Cardiac muscle cell (in vitro differentiated cells and primary cell): ENCODE measurements at places on chromosomes 16 and 17. TPM values are rescaled to one million over a fixed set of nuclear protein-coding genes. Genes with fewer than 3 reads are reported as not detected.
A peak's percentile ranks its signal among the peaks of the same experiment; 100 is the strongest.

The TMC7 gene
- total RNA-seq, result 0.81 and 1.5 TPM in 2 replicates

DNA sequence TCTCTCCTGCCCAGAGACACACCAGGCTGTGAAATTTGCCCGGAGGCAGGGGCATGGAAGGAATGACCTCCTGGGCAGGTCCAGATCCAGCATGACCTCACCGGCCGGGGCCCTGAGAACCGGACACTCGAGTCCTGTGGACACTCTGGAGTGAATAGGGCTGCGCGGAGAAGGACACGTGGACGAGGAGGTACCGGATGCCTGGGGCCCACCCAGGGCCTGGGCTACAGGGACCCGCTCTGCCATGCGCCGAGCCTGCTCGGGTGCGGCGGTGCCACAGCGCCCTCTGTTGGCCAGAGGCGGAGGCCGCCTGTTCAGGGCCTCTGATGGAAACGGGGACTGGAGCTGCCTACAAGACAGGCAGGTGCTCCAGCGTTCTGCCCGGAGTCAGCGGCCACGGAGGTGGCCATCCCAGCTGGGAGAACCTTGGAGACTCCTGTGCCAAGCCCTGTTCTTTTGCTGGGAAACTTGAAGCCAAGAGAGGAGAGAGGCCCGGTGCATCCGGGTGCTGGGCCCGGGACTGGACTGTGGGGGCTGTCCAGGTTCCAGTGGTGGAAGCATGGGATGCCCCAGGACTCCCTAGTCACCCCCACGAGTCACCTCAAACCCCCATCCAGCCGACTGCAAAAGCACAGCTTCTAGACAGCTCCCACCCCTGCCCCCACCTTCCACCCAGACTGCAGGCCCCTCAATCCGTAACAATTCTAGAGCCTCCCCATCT is 19.3 kb upstream of the NXPH3 start:
- no peaks in the 10 kb centered on the region for H3K4me1 ChIP-seq
- no peaks in the 10 kb centered on the region for H3K36me3 ChIP-seq
- DNase-seq, result peak; percentile 80
- no peak overlapping the region for H3K4me3 ChIP-seq

DNA sequence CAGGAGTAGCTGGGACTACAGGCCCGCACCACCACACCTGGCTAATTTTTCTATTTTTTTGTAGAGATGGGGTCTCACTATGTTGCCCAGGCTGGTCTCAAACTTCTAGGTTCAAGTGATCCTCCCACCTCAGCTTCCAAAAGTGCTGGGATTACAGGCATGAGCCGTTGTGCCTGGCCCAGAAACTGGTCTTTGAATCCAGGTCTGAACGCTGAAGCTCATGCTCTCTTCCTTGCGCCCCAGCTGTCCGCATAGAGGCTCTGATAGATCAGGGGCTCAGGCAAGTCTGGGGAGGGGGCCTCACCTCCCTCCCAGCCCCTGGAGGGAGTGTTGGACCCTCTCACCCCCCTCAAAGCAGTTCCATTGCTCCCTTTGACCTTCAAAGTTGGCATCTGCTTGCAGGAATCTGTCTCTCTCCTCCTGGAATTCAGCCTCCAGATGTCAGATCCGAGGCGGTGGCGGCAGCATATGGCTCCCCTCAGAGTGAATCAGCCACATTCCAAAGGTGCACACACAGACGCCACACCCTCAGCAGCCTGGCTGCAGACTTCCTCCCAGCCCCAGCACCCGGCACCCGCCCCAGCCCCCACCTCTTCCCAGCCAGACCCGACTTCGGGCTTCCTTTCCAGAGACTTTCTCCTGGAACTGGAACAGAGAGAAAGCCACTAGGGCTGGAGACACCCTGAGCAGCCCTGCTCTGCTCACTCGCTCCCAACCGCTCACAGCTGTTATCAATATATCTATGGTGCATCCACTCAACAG is 16.9 kb upstream of the GLIS2 start:
- no peaks in the 10 kb centered on the region for H3K27me3 ChIP-seq
- no peaks in the 10 kb centered on the region for H3K36me3 ChIP-seq
- peak; percentile 75 for DNase-seq

The TERF2IP gene
- total RNA-seq, result 45.3 and 79.8 TPM in 2 replicates

- no peak for DNase-seq
- H3K27ac ChIP-seq, result no peak overlapping the region
- H3K27me3 ChIP-seq, result no peaks in the 10 kb centered on the region
- H3K4me3 ChIP-seq, result no peak overlapping the region
These were observed 26.8 kb upstream of the ENDOV start for GRCh38 chr17:80388175-80388574.
